ENCODE measurements at places on chromosomes 12 and 14.

DNA sequence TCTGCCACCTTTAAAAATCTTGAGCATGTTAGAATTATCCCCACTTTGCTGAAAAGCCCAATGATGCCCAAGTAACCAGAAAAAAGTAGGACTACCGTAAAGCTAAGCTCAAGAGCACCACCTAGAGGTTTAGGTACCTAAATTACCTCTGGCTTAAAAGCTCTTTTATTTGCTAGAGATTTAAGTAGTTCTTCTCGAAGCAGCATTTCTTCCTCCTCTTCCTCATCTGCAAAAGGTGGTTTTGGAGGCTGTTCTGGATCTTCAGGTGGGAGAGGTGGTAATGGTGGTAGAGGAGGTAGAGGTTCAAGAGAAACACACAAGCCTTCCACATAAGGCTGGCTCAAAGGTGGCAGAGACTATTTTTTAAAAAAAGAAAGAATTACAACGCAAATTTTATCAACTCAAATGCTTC, 26.9 kb downstream of the ZFC3H1 start:
- DNase-seq = peak; percentile 81

- DNase-seq = no peak
Observed at GRCh38 chr12:1808036-1808797, 12.1 kb upstream of the LRTM2 start.

DNA sequence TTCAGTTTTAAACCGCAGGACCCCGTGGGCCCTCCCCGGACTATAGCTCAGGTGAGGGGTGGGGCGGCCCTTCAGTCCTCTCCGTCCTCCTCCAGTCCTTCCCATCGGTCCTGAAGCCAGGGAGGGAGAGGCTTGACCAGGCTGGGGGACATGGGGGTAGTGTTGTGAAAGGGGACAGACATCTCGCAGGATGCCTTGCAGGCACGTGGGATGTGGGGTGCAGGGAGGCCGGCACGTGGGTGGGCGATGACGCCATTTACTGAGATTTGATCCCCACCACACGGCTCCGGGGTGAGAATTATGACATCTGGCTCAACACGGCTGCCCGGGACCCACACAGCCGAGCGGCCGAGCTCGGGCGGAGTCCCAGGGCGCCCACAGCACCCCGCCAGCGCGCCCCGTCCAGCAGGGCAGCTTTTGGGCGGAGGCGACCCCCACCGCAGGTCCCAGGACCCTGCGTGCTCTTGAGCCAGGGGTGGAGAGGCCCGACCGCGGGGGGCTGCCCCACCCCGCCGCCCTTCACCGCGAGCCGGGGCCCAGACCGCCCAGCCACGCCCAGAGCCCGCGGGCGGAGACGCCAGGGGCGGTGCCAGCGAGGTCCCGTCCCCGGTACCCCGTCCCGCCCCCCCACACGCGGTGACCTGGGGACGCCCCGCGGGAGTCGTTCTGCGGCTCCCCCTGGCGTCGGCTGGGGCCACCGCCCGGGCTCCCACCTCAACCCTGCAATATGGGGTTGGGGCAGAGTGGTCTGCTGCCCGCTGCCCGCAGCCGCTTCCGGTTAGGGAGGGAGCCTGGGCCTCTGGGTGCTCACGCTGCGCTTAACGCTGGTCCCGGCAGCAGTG, 3.3 kb upstream of the EXOC3L4 start:
- peak; percentile 19 for DNase-seq

DNA sequence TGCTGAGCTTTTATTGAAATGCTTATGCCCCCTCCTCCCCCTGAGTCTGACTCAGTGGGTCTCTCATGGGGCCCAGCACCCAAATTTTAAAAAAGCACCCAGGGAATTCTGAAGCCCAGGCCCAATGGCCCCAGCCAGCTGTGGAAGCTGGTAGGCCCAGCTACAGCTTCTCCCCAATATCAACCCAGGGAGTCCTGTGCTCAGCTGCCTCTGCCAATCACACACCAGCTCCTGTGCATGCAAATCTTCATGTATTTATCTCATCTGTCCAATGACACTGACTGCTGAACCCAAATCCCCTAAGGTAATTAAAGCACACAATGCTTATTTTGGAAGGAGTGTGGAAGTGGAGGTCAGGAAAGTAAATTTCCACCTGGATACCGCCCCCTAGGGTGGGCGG, 76.3 kb downstream of the CCDC88C start:
- DNase-seq = no peak

- DNase-seq = no peak
Observed at GRCh38 chr14:99621948-99622347, 17.9 kb upstream of the CCDC85C start.

GRCh38 chr14:76784881-76785280, 23.6 kb downstream of the VASH1 start:
- peak; percentile 70 for DNase-seq

DNA sequence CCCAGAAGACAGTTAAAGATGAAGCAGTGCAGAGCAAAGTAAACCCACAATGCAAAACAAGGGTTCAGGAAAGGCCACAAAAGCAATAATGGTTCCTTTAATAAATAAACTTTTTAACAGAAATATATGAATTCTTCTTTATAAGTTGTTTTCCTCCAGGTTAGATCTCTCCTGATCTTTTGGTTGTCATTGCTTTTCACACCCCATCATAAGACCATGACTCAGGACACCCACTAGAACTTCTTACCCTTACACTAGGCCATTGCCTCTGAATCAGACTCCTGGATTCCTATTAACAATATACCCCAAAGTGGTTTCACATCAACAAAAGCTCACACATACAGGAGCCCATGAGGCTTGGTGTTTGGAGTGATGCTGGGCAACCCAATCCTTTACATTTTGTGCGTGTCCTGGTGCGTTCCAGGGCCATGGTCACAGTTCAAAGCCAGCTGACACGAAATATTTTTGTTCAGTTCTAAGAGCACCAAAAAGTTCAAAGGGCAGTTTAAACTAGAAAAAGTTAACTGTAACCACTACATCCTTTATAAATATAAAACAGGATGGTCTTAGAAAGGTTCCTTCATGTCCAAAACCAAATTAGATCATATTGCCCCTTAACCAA, 187.0 kb downstream of the EPS8 start:
- no peak for DNase-seq

- DNase-seq = no peak
Observed at GRCh38 chr14:94543449-94544124, 17.7 kb upstream of the SERPINA4 start.

DNA sequence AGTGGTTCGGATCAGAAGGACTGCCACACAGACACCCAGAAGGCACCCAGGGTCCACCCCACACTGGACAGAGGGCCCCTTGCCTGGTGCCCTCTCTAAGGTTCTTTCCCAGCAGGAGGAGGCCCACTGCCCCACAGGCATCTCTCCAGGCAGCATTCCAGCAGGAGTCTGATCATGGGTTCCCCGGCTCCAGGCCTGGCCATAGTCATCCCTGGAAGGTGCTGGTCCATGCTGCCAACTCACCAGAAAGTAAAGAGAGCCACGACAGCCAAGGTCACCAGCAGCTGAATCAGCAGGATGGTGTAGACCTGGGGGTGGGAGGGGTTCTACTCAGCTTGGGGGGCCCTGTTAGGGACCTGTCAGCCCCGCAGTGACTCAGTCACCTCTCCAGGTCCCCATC, 6.4 kb downstream of the FAIM2 start:
- no peak for DNase-seq

- peak; percentile 58 for DNase-seq
Observed at GRCh38 chr12:57139796-57140649, 7.4 kb downstream of the LRP1-AS start.

DNA sequence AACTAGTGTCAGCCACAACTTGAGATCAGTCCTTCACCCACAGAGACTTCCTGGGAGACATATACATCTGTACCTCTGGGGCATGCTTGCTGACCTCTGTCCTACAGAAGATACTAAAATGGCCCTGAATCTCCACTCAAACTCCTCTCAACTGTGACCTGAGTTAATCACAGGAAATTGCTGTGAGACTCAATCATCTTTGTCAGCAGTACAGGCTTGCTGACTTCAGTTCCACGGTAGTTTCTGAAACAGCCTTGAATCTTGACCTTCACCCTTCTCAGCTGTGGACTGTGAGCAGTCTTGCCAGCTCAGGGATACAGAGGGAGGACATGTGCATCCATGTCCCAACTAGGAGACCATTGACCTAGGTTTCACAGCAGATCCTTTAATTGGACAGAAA, 1.4 kb upstream of the KLRC1 start:
- no peak for DNase-seq

Measured in fibroblast of lung (primary cell).